T1000 (cell line): ENCODE measurements at places on chromosomes 12 and 14.

DNA sequence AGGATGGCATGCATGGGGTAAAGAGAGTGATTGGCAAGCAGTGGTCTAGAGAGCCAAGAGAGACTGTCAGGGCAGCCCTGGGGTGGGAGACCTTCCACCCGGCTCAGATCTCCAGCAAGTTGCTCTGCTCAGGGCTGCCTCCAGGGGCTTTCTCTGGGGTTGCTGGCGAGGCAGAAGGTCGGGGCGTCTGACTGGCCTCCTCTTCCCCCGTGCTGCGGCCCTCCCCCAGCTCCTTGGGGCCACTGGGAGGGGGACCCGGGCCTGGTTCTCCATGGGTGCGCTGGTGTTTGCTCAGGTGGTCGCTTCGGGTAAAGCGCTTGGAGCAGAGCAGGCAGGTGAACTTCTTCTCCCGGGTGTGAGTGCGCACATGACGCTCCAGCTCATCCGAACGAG, 6.6 kb upstream of the AAAS start:
- no peak for DNase-seq

DNA sequence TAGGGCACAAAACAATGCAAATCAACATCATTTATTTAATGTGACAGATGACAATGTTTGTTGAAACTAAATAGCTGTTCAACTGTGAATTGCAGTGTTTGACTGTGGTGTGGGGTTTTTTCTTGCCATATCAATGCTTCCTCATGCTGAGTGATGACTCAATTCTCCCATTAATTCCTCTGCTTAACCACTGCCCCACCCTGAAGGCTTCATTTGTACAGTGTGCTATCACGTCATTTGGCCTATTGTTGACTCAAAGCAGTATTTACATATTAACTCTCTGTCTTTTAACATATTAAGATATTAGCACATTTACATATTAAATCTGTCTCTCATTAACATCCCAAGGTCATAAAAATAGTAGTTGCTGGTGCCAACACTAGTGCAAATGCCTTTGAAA, 164.8 kb upstream of the NRXN3 start:
- no peak for DNase-seq

DNA sequence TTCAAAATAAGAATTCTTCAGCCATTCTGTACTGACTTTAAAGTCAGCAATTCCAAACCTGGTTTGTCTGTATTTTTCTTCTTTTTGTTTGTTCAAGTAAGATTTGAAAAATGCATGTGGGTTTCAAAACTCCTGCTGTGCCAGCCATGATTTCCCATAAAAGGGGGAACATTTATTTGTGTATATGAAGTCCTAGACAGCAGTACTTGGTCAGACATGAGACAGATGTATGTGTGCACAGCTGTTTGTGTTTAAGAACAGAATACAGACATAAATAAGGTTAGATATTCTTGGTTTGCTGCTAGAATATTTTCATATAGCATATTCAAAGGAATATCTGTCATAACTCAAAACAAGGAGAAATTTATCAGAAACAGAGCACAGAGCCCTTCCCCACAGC, 236.0 kb downstream of the ADAMTS20 start:
- no peak for DNase-seq

DNA sequence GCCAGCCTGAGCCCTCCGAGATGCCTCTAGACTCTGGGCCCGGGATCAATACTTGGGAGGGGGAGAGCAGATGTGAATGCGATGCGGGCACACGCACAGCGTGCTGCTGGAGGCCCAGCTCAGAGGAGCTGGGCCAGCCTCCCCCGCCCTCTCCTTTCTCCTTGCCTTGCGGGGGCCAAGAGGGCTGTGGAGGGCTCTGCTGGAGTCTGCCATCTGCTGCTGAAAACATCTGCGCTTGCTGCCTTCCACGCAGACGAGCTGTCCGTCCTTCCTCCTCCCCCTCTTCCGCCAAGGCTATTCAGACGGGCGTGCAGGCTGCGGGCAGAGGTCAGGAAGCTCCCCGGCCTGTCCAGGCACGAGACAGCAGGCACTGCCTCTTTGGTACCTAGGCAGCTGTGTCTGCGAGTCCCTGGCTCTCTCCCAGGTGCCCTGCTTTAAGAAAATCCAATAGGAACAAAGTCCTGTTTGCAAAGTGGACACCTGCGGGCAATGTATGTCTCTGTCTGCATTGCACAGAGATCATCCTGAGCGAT, 75.2 kb downstream of the SPRING1 start:
- no peak for DNase-seq

GRCh38 chr12:47165934-47166333, 86.2 kb upstream of the AMIGO2 start:
- no peak for DNase-seq
